ENCODE measurements at places on chromosomes 5 and 9.

GRCh38 chr5:67021031-67021430 is 175.6 kb downstream of the CD180 start:
- no peak for DNase-seq

GRCh38 chr5:141787376-141787775 is 90.8 kb downstream of the PCDH1 start:
- DNase-seq: no peak

GRCh38 chr9:34190996-34191892 is 12.4 kb downstream of the UBAP1 start:
- DNase-seq: no peak

DNA sequence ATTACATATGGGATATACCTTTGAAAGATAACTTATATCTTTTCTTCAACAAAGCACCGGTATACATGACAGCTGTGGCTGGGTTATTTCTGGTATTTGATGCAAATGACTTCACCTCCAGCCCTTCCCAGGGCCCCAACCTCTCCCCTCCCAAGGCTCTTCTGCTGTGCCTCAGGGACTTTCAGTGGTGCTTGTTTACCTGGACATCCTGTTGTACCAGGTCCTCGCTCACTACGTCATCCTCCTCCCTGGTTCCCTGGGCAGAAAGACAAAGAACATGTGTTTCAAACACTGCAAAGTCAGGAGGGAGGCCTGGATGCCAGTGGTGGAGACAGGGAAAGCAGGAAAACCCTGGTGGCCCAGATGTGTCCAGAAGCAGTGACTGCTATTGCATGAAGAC is 23.4 kb downstream of the ANXA6 start:
- DNase-seq: no peak

DNA sequence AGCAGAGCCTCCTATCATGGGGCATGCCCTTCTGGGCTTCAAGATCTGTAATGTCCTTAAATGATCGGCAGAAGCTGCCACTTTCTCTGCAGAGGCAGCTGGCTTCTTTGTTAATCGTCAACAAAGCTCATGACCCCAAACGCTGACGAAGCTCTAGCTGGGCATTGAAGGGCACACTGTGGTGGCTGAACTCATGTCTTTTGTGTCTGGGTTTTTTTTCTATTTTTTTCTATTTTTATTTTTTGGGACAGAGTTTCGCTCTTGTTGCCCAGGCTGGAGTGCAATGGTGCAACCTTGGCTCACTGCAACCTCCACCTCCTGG is 65.2 kb upstream of the ASS1 start:
- no peak for DNase-seq

GRCh38 chr9:19648672-19649071 is 140.2 kb downstream of the SLC24A2 start:
- no peak for DNase-seq

GRCh38 chr5:159897786-159898393 is 18.4 kb upstream of the ADRA1B start:
- no peak for DNase-seq

GRCh38 chr9:120879446-120879845 is 2.5 kb upstream of the PHF19 start:
- DNase-seq: no peak

DNA sequence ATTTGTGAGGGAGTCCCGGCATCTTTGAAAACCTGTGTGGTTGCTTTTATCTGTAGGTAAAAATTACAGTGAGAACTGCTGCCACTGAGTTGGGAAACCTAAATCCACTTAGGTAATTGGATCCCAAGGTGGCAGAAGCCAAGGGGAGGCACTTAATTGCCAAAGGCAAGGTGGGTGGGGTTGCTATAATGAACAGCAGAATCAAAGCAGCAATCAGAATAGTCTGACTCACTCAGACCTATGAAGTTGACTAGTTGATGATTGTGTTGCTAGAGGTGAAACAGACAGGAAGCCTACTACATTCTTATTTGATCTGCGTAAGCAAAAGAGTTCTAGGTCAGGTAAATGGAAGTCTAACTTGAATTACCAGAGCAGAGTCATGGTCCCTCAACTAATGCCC is 17.3 kb upstream of the BICD2 start:
- DNase-seq: no peak

DNA sequence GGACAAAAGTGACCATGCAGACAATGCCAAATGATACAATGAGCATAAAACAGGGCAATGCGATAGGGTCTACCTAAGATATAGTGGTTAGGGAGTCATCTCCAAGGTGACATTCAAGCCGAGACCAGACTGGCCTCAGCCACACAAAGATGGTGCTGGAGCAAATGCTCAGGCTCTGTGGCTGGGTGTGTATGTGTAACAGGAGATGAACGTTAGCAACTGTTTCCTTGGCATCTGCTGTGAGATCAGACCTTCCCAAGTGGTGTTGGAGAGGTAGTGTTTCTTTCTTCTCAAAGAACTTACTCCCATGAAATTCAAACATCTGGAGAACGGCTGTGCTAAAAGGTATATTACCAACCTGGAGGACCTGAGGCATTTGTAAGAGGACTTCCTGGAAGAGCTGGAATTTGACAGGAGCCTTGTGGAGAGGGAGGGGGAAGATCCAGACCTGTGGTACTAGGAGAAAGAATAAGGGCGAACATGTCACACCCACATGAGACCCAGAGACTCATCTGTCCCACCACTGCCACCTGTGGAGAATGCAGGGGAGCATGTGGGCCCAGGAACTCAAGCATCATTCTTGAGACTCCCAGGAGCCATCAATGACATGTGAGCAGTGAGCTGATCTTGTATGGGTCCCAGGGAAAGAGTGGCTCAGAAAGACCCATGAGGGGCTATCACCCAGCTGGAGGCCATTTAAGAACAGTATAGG is 21.4 kb upstream of the ANXA6 start:
- no peak for DNase-seq

DNA sequence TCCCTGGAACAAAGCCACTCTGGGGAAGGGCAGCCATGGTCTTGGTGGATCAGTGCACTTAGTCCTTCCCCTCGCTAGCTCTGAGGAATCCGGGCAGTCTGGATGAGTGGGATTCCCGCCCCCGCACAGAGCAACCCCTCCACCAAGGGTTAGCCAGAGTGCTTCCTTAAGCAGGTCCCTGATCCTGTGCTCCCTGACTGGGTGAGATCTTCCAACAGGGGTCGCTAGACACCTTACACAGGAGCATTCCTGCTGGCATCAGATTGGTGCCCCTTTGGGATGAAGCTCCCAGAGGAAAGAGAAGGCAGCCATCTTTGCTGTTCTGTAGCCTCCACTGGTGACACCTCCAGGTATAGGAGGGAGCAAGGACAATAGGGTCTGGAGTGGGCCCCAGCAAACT is 228.8 kb downstream of the AP3B1 start:
- no peak for DNase-seq

DNA sequence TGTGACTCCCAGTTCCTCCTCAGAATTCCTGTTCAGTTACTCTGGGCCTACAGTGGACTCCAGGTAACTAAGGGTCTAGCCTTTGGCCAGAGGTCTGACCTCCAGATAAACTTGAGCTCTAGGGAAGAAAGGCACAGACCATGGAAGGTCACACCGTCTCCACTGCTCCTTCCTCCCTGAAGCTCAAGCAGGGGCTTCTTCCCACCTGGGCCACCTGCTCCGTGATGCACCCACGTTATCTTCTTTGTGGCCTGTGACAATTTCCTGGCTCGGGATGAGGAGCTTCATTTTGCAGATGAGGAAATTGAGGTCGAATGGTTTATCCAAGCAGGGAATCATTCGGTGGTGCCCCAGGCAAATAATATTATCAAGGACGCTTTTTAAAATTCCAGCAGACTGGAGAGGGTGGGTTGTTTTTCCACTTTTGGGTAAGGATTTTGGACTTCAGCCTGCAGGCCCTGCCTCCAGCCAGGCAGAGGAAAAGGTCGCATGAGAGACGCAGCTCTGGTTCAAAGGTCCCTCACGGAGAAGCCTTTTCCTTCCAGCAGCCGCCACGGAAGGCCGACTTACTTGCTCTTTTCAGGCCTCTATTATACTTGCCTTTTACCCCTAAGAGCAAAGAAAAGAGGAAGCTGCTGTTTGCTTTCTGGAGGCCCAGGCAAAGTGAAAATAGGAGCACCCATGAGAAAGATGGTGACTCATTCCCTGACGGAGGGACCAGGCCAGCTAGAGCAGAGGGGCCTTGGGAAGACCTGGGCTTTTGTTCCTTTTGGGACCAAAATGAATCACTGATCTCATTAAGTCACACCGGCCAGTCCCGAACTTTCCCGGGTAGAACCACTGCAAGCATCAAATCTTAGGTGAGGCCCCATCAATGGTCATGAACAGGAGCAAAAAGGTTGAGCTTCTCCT is 22.8 kb upstream of the DUSP1 start:
- DNase-seq: no peak

DNA sequence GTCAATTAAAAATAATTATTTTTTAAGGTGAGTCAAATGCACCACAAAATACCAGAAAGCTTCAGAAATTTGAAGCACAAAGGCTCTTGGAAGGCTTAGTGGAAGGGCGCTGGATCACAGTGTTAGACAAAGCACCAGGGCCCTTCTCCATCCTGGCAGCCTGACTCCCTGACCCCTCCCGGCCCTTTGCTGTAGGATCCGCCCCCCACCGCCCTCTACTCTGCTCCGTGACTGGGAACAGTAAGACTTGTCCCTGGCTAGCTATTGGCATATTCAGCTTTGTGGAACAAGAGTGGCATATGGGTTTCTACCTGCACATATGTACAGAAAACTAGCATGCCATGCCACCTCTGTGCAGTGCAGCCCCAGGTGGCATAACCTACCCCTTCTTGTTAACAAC is 222.1 kb downstream of the SYK start:
- DNase-seq: no peak

DNA sequence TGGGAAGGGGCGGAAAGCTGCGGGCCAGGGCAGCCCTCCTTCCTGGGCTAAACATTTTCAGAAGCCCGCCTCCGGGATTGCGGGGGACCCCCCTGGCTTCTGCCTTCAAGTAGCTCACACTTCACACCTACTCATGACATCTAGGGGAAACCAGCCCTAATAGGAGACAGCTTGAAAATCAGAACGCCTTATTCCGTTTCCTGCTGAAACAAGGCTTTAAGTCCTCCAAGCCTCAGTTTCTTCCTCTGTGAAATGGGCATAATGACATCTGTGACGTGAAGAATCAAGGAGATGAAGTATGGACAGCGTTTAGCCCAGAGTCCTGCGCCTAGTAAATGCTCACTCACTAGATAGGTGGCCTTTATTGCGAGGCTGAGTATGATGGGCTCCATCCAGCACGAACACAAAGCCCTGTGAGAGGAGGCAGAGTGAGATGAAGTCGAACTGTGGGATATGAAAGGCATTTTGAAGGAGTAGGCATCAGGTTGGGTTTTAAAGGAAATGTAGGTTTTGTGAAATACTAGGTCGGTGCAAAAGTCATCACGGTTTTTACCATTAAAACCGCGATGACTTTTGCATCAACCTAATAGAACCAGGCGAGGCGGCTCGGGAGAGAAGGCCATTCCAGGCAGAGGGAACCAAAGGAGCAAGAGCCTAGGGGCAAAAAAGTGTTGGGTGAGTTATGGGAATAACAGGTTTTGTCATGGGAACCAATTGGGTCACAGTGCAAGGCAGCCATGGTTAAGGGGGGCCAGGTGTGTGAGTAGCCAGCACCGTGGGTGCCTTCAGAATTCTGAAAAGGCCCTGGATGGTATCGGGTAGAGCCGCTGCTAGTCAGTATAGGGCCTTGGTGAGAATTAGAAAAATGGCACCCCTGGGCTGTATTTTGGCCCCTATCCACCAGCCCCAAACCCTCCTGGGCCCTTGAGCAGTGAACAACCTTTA is 1.0 kb upstream of the TSC1 start:
- no peak for DNase-seq

DNA sequence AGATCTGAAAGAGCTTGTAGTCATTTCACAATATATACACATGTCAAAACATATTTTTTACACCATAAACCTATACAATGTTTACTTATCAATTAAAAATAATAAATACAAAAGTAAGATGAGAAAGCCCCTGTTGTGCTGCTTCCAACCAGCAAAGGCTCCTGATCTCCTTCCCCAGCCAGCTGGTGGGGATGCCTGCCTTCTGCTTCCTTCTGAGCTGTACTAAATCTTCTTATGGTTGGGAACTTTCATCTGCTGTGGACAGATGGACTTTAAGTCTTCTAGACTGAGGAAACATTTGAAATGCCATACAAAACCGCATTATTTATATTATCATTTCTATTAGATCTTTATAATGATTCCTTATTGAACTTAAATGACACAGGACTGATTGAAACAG is 745.3 kb upstream of the CHD1 start:
- DNase-seq: no peak

All from stimulated activated CD4-positive, alpha-beta T cell treated with anti-CD3 and anti-CD28 coated beads, Interleukin-1b, Interleukin-23, amount 100 ng/mL, for 4 hours (primary cell).